Stimulated activated CD8-positive, alpha-beta memory T cell treated with anti-CD3 and anti-CD28 coated beads, Interleukin-15, amount 100 ng/mL, for 1 hour (primary cell): ENCODE measurements at places on chromosomes 2 and 18.

DNA sequence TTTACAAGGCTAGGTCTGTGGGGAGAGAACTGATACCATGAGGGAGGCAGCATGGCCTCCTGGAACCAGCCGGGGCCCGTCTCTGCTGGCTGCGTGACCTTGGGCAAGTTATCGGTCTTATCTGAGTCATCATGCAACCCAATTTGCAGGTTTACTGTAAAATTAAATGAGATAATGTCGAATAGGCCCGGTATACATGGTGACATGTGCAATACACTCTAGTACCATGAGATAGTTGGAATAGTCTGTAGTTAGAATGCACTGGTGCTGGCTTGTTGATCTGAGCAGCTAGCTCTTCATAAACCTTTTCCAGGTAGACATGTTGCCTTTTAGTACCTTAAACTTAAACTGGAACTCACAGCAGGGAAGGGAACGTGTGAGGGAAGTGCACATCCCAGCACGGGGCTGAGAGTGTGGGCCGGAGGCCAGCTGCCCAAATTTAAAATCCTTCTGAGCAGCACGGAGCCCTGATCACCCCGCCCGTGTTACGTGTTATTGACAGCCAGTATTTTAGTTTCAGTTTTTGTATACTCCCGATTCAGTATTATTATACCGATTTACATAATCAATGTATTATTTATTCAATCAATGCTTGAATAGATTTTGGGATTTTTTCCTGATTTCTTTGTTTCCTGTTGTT is 72.4 kb upstream of the HS6ST1 start:
- DNase-seq, result no peak

GRCh38 chr2:17976871-17977746 is 98.6 kb downstream of the KCNS3 start:
- no peak for DNase-seq

GRCh38 chr2:18169893-18170175 is 291.4 kb downstream of the KCNS3 start:
- DNase-seq, result no peak

GRCh38 chr2:3034856-3035255 is 342.8 kb downstream of the EIPR1 start:
- no peak for DNase-seq
